HS-5 (cell line): ENCODE measurements at places on chromosomes 16 and 17.

GRCh38 chr17:67245694-67246402 is 852 bp upstream of the HELZ start:
- DNase-seq = no peak

GRCh38 chr16:35569413-35569812 is 2110.0 kb downstream of the TP53TG3F start:
- no peak for DNase-seq

- DNase-seq = no peak
Measured at GRCh38 chr17:17098551-17099179, 56.4 kb downstream of the MPRIP start.

- DNase-seq = no peak
Measured at GRCh38 chr17:64698725-64699124, 36.6 kb upstream of the SMURF2 start.

- DNase-seq = no peak
Measured at GRCh38 chr16:55043499-55043898, 112.8 kb downstream of the IRX5 start.

GRCh38 chr17:67121316-67121891 is 77.0 kb downstream of the CACNG1 start:
- no peak for DNase-seq

- no peak for DNase-seq
Measured at GRCh38 chr17:17795946-17796786, 40.6 kb downstream of the SREBF1 start.

- DNase-seq = no peak
Measured at GRCh38 chr16:12220766-12221165, 244.2 kb downstream of the SNX29 start.

GRCh38 chr16:80583466-80583865 is 42.7 kb downstream of the DYNLRB2 start:
- peak; percentile 48 for DNase-seq

DNA sequence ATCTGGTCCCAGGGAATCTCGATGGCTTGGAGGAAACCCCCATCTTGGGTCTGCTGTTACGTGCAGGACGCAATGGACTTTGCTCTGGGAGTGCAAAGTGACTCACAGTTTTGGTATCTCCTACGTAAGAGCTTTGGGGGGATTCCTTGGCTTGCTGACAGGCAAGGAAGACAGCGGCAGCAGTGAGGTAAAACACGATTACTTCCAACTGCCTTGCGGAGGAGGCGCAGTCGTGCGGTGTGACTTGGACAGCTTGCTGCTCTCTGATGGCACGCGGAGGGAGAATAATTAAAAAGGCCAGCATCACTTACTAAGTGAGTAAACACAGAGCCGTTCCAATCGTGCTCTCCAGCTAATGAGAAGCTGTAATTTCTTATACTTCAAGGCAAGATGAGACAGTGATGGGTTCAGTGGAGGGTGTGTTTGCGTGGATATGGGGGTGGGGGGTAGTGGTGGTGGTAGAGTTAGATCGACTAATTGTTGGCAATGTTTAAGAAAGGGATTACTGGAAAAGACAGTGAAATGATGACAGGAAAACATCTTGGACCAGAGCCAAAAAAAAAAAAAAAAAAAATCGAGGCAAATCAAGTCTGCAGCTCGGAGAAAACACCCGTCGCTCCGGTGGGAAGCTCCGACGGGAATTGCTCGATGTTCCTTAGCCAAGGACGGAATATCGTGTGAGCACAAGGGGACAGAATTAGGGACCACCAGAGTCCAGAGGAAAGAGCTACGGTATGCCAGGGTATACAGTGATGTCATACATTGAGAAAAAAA is 184.8 kb upstream of the ZFHX3 start:
- DNase-seq = peak; percentile 90
